ENCODE measurements at places on chromosomes 12 and 14.

DNA sequence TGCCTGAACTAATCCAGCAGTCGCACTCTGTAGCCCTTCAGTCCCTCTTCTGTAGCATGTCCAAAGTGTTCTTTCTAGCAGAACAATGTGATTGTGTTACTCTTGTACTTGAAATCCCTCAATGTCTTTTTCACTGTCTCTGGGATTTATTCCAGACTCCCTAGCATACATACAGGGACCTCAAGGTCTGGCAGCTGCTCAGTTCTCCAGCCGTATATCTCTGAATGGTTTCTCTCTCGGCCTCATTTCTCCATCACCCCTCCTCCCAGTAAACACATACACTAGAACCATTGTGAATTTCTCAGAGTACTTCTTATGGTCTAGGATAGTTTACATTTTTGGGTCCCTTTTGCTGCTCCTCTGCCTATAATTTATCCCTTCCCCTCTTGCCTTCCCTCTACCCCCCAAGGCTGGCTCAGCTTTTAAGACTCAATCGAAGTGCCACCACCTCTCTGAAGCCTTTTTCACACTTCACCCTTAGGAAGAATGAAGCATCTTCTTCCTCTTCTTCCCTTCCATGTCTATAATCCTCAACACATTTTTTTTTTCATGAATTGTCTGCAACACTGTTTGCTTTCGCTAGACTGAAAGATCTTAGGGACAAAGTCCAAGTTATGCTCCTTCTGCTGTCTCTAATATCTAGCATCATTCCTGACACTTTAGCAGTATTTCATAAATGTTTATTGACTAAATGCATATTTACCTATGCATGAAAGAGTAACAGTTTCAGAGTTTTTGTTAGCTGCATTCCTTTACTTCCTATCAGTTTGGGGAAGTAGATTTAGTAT is 446.1 kb downstream of the ZFP36L1 start:
- DNase-seq = no peak

DNA sequence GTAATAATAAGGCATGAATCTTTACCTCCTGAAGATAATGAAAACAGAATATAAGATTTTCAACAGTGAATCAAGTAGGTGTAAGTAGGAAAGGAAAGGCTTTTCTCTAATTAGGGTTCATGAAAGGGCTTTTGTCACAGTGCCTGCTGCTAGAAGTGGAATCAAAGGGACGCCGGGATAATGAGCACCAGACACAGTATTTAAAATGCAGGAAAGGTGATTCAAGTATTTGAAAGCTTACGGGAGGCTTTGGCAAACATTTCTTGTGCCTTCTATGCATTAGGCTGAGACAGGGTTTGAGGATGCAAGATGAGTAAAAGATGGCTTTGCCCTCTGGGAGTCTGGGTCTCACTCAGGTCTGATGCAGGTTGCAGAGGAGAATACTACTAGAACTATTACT is 70.5 kb upstream of the ANO4 start:
- no peak for DNase-seq

GRCh38 chr14:92596331-92596907 is 82.8 kb downstream of the RIN3 start:
- DNase-seq = no peak

- DNase-seq = no peak
These were observed 3.4 kb downstream of the GLIPR1L1 start for GRCh38 chr12:75337905-75338304.

GRCh38 chr14:104747876-104748275 is 5.1 kb upstream of the SIVA1 start:
- DNase-seq = no peak

GRCh38 chr12:24252602-24253001 is 303.1 kb upstream of the SOX5 start:
- DNase-seq = no peak

All from NCI-H460 (cell line).